Fibroblast of lung (primary cell): ENCODE measurements at places on chromosomes 3 and 15. TPM values are rescaled to one million over a fixed set of nuclear protein-coding genes. Genes with fewer than 3 reads are reported as not detected.

The GABRB3 gene
- polyA plus RNA-seq: 0.72 and 1.1 TPM in 2 replicates

The TTC23 gene
- polyA plus RNA-seq: 3.5 and 4.1 TPM in 2 replicates

The ATP2C1 gene
- 78.1 and 111 TPM in 2 replicates for polyA plus RNA-seq

The C2CD4A gene
- not detected in 2 replicates for polyA plus RNA-seq

The CLDN1 gene
- 3.0 TPM in 2 replicates for polyA plus RNA-seq

The SLC49A4 gene
- 14.5 and 15.0 TPM in 2 replicates for polyA plus RNA-seq

The REC114 gene
- polyA plus RNA-seq: not detected in 2 replicates

The ZNF660 gene
- polyA plus RNA-seq: 0.44 and 0.92 TPM in 2 replicates

The SLC28A1 gene
- polyA plus RNA-seq: not detected in 2 replicates

The RBM5 gene
- 113 and 127 TPM in 2 replicates for polyA plus RNA-seq

The TRPM1 gene
- polyA plus RNA-seq: not detected in 2 replicates

The DGKG gene
- 1.4 and 3.7 TPM in 2 replicates for polyA plus RNA-seq

The SPG21 gene
- 89.9 and 95.3 TPM in 2 replicates for polyA plus RNA-seq

The SLC2A2 gene
- not detected in 2 replicates for polyA plus RNA-seq

The LYZL4 gene
- not detected in 2 replicates for polyA plus RNA-seq

The SEMA3F gene
- polyA plus RNA-seq: 5.1 and 21.2 TPM in 2 replicates

The PYDC2 gene
- not detected in 2 replicates for polyA plus RNA-seq

The KNL1 gene
- 3.9 and 14.5 TPM in 2 replicates for polyA plus RNA-seq

The CD276 gene
- 103 and 108 TPM in 2 replicates for polyA plus RNA-seq

The UPK1B gene
- polyA plus RNA-seq: not detected in 2 replicates

The SLC12A1 gene
- not detected in 2 replicates for polyA plus RNA-seq

The MYZAP gene
- polyA plus RNA-seq: 0.08 TPM in 1 of 2 replicates, not detected in the other

The SLC28A2 gene
- not detected in 2 replicates for polyA plus RNA-seq

The ATP13A4 gene
- polyA plus RNA-seq: 0.01 and 0.10 TPM in 2 replicates

The UBA5 gene
- 37.3 and 47.5 TPM in 2 replicates for polyA plus RNA-seq

The UBA7 gene
- polyA plus RNA-seq: 22.8 and 33.7 TPM in 2 replicates

The PARP15 gene
- 0.62 and 0.70 TPM in 2 replicates for polyA plus RNA-seq

The COPG1 gene
- polyA plus RNA-seq: 237 and 257 TPM in 2 replicates

The FRMD4B gene
- 0.47 and 0.86 TPM in 2 replicates for polyA plus RNA-seq

The KIF15 gene
- polyA plus RNA-seq: 3.1 and 9.4 TPM in 2 replicates

The XCR1 gene
- 0.01 and 0.02 TPM in 2 replicates for polyA plus RNA-seq

The LMCD1 gene
- polyA plus RNA-seq: 29.7 and 137 TPM in 2 replicates

The CAV3 gene
- 0.03 TPM in 1 of 2 replicates, not detected in the other for polyA plus RNA-seq

The GPR62 gene
- 0.02 TPM in 1 of 2 replicates, not detected in the other for polyA plus RNA-seq

The CEMIP gene
- 310 and 1,190 TPM in 2 replicates for polyA plus RNA-seq

The RTP4 gene
- 0.59 and 1.0 TPM in 2 replicates for polyA plus RNA-seq

The GNB4 gene
- polyA plus RNA-seq: 56.9 and 83.1 TPM in 2 replicates

The GLDN gene
- polyA plus RNA-seq: 1.8 and 1.9 TPM in 2 replicates

The MUSTN1 gene
- 3.2 TPM in 1 of 2 replicates, not detected in the other for polyA plus RNA-seq

The RLBP1 gene
- polyA plus RNA-seq: not detected in 2 replicates
